Hematopoietic multipotent progenitor cell treated with erythropoietin and hydrocortisone succinate and interleukin-3 and kit ligand, for 8 days (in vitro differentiated cells): ENCODE measurements at places on chromosomes 13 and 19.

- no peak for DNase-seq
These were observed 111.4 kb upstream of the FRY start for GRCh38 chr13:31919971-31920726.

DNA sequence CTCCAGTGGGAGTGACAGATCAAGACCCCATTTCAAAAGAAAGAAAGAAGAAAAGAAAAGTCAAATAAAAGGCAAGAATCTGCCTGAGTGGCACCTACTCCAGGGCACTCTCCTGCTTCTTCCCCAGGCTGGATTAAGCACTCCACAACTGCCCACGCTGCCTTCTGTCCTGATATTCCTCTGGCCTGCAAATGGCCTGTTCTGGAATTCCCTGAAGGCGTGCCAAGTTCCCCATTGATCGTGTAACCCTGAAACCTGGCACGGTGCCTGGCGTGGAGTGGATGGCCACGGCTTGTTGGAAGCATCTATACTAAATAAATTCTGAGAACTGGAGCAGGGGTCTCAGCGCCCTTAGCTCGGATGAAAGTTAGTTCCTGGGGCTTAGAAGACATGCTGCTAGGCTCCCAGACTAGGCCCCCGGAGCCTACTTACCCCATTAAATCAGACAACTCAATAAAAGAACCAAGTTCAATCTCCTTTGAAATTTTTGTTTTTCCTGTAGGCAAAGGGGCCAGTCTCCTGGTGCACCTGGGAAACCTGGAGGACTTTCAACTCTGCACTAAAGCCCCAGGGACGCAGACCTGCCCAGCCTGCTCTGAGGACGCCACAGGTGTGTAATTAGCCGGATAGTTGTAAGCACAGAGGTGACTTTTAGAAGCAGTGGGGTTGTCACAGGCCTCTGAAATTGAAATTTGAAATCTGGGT lies 21.9 kb downstream of the ANKRD27 start:
- DNase-seq, result no peak

DNA sequence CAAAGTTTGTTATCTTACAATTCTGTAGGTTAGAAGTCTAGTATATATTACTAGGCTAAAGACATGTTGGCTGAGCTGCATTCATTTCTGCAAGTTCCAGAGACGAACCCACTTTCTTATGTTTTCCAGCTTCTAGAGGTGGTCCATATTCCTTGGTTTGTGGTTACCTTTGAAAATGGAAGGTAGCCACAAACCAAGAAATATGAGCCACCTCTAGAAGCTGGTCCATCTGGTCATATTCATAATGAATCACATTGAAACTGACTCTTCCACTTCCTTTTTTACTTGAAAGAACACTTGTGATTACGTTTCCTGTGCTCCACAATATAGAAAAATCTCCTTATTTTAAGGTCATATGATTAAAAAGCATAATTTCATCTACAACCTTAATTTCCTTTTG lies 943.0 kb upstream of the PCDH9 start:
- DNase-seq, result no peak

DNA sequence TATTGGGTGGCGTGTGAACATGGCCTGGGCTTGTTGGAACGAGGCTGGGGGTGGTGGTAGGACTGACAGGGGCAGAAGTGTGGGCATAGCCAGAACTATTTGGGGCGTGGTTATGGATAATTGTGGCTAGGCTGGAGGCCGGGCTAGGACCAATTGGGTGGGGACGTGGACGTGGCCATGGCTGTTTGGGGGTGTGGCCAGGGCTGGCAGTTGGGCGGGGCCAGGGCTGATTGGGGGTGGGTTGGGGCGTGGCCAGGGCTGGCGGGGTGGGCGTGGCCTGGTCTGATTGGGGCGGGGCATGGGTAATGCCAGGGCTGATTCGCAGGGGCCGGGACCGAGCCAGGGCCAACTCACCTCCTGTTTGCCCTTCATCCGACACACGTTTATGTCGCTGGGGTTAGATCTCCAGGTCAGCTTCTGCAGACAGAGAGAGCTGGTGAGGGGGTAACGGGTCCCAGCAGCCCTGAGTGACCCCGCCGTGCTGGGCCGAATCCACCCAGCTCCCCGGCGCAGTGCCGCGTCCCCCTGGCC lies 2.8 kb downstream of the SEMA6B start:
- peak; percentile 91 for DNase-seq

DNA sequence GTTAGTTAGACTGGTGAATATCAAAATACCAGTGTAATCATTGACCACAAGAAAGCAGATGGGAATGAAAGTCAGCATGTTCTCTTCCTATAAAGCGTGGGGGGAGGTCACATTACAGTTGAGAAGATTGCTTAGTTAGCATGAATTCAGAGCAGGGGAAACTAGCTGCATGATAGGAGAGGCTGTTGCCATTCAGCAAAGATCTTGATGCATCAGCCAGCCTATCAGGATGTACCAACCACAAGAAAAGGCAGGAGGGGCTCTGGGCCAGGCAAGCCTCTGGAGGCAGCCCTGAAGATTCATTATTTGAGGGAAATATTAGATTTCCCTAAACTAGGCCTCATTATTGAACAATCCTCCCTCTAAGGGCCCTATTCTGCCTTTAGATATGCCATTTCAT lies 5.0 kb upstream of the MTMR6 start:
- peak; percentile 81 for DNase-seq

GRCh38 chr13:58879114-58879513 lies 1247.6 kb downstream of the PCDH17 start:
- DNase-seq, result no peak

- DNase-seq, result no peak
These were observed 151.3 kb downstream of the CYSLTR2 start for GRCh38 chr13:48804821-48805601.

- no peak for DNase-seq
These were observed 61.7 kb downstream of the PDS5B start for GRCh38 chr13:32647926-32648325.

GRCh38 chr19:47232422-47233211 lies 1.6 kb upstream of the BBC3 start:
- peak; percentile 35 for DNase-seq
